ENCODE measurements at places on chromosomes 6 and 20.
A peak's percentile ranks its signal among the peaks of the same experiment; 100 is the strongest.

- no peak for DNase-seq
These were observed 179.6 kb downstream of the TTLL2 start for GRCh38 chr6:167504385-167504961.

DNA sequence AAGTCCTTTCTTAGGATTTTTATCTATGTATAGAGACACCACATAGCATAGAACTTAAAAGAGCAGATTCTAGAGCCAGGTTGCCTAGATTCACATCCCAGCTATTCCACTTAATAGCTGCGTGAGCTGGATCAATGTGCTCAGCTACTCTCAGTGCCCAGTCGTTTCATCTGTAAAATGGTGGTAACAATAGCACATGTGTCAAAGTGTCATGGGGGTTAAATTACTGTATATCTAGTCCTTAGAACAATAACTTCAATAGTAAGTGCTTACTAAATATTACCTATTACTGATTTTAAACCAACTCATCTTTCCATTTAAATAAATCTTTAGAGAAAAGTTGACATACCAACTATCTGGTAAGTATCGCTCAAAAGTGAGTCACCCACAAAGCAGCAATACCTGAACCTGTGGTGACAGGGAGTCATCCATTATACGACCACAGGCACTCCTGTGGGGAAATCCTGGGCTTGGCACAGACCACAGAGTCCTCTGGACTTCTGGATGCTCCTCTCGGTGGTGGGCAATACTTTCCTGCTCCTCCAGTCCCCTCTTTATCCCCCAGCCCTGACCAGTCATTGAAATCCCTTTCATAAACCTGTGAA, 154.8 kb downstream of the PDSS2 start:
- DNase-seq: no peak

- no peak for DNase-seq
These were observed 18.7 kb upstream of the RALGAPB start for GRCh38 chr20:38453941-38454340.

GRCh38 chr6:90121982-90122381, 174.7 kb downstream of the BACH2 start:
- no peak for DNase-seq

GRCh38 chr20:33209789-33210188, 7.4 kb upstream of the BPIFA3 start:
- no peak for DNase-seq

DNA sequence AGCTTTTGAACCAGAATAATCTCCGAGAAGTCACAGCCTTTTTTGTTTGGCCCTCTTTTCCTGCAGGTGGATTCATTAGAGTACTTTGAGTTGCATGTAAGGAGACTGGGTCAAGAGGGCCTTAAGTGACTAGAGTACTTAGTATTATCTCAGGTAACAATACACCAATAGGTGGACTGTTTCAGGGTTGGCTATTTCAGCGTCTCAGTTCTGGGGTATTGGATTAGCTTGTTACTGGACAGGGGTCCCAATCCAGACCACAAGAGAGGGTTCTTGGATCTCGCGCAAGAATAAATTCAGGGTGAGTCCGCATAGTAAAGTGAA, 47.3 kb upstream of the SLC9A8 start:
- DNase-seq: no peak

DNA sequence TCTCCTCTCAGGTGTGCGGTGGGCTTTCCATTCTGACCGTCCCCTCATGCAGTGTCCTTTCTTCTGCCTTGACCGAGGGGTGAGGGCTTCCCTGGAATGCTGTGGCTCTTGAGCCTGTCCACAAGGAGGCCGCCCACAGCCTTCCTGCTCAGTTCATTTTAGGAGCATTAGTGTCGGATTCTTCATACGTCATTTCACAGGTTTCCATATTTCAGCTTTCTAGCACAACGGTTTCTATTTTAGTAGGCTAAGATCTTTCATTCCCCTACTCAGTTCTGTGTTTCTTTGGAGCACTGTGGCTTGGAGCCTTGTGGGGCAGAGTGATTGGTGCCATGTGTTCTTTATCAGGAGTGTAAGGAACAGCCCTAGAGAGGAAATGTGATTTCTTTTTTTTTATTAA, 5.5 kb downstream of the PPP1R3G start:
- DNase-seq: no peak

- no peak for DNase-seq
These were observed 12.9 kb downstream of the KCNG1 start for GRCh38 chr20:51010043-51010365.

DNA sequence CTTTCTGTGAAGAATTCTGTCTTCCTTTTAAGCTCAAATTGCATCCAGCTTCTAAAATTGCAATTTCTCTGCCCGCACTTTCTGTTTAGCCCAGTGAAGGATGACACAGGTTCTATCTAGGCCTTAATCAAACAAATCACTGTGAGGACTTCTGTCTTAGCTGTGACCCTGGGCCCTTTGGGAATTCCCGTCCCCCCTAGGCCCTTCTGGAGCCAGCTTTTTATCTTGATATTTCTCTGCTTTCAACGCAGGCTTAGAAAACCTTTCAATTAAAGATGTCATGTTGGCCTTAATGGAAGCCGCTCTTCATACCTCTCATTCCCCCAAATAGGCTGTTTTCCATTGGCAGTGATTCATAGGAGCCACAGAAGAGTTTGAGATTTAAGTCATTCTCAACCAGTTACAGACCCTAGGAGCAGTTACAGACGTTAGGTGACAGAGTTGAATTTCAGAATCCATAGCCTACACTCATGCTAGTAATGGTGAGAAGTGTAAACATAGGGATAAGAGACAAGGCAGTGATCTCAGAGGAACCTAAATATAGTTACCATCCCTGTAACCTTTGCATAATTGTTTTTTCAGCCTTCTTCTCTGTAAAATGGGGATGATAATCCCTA, 74.8 kb upstream of the FLRT3 start:
- DNase-seq: no peak

- no peak for DNase-seq
These were observed 183.0 kb downstream of the THBS2 start for GRCh38 chr6:169070506-169071176.

- peak; percentile 99 for DNase-seq
These were observed at the start of gene TBCC for GRCh38 chr6:42745640-42746462. Gene TBCC (minus strand): TSS chr6:42746103. CDS start chr6:42746073, 30 bp downstream.

GRCh38 chr6:142902636-142903053, 42.3 kb downstream of the HIVEP2 start:
- DNase-seq: no peak

DNA sequence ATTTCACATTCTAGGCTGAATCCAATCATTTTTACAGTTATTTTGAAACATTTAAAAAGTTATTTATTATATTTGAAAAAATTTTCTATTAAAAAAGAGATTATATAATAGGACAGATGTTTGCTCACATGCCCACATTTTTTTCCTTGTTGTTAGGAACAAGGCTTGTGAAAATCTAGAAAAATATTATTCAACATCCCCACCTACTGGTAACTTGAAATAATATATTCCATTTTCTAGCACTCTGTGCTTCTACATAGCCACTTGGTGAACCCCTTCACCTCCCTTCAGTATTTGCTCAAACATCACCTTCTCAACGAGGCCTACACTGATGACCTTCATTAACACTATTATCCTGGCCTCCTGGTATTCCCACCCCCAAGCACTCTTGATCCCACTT, 18.3 kb upstream of the GPRC6A start:
- no peak for DNase-seq

DNA sequence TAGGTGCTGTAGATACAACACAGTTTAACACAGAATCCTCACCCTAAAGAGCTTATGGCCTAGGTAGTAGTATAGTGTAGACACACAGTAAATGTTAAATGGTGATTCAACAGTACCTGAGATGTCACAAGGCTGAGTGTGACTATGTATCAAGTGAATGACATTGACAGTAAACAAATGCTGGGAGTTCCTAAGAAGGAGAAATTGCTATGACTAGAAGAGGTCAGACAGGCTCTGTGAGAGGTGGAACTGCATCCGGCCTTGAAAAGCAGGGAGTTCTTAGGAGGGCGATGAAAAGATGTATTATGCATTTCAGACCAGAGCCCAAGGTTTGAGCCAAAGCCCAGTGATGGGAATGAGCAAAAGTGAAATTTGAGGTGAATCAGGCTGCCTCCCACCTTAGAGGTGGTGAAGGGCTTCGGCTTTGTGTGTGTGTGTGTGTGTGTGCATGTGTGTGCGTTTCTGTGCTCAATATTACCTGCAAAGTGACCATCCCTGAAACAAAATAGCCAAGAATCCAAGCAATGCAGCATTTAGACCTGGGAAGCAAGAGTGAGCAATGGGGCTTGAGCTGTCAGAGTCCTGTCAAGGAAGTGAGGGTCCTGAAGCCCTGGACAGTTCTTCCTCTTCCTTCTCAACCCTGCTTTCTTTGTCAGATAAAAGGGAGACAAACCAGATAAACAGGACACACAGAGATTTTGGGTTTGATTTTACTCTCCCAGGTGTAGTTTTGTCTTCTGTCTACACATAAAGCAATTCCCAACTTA, 32.3 kb upstream of the CITED2 start:
- no peak for DNase-seq

GRCh38 chr20:1330075-1330830, 1.3 kb upstream of the SDCBP2 start:
- no peak for DNase-seq

DNA sequence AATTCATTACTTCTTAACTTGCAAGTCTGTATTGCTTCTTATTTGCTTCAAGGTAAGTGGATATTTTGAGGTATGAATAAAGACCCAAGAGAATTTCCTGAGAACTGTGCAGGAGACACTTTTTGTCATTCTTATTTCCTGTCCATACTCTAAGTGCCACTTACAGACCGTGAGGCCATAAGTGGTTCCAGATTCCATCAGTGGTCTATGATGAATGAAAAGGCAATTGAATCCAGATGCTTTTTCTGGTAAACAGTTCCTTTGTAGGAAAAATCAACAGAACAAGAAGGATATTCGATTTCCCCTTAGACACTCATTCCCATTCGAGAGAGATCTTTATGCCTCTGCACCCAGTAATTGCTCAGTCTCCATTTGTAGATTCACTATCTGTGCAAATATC, 58.3 kb upstream of the PDE10A start:
- no peak for DNase-seq

- DNase-seq: no peak
These were observed 140.9 kb downstream of the THBS2 start for GRCh38 chr6:169112483-169113320.

DNA sequence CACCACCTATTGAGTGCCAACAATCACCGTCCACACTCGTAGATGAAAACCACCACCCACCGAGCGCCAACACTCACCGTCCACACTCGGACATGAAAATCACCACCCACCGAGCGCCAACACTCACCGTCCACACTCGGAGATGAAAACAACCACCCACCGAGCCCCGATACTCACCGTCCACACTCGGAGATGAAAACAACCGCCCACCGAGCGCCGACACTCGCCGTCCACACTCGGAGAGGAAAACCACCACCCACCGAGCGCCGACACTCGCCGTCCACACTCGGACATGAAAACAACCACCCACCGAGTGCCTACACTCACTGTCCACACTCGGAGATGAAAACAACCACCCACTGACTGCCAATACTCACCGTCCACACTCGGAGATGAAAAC, 129.3 kb downstream of the IRF4 start:
- no peak for DNase-seq

DNA sequence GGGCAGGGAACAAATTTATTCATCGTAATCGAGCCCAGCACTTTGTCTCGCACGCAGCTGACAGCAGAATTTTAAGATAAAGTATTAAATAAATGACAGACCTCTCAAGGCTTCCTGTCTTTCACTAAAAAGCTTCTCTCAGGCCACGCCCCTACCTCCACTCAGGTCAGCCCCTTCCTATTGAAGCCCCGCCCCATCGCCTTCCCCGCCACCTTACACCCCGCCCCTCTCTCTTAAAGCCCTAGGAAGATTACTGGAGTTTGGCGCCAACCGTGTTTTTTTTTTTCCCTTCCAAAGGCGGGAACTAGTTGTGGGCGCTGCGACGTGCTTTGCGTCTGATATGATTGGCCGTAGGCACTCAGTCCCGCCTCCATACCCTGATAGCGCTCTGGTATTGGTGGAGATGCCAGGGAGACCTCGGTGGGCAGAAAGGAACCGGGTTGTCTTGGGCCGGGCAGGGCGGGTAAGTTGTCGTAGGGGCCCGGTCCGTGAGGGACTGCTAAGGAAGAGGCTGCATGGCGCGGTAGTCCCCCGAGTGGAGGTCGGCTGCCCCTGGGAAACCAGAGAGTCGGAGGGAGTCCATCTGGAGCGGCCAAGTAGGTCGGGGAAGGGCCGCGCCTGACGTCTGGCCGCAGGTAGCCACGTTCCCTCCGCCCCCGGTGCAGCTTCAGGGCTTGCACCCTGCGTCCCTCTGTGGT, at the start of gene CASP8AP2:
CASP8AP2 (plus strand) TSS at position 409 of the 698 bp plus-strand sequence.
- DNase-seq: peak; percentile 99

DNA sequence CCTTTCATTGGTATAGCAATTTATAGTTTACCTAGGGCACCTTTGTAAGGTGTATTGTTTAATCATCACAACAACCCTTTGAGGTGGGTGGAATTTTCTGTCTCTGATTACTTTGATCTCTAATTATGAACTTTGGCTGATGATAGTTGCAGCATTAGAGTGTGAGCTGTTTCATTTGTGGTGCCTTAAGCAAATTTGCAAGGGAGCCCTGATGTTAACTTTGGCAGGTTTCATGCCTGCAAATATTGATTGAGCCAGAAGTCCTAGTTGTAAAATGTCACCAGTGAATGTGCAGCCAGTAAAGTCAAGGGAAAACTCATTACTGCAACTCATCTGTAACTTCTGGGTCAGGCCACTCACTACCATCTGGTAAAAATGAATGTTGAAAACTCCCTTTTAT, 29.8 kb downstream of the CTNNBL1 start:
- no peak for DNase-seq

DNA sequence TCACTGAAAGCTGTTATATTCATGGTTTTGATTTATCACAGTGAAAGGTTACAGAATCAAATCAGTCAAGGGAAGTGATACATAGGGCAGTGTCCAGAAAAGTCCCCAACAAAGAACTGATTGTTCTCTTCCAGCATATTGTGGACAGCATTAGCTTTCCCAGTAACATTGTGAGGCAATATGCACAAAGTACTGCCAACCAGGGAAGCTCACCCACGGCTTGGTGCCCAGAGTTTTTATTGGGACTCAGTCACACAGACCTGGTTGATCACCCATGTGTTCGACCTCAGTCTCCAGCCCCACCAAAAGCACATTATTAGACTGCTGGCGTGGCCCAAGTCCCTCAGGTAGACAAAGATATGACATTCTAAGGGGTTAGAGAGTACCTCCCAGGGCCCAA, 76.0 kb downstream of the LCA5 start:
- no peak for DNase-seq

- no peak for DNase-seq
These were observed 8.3 kb downstream of the APOBEC2 start for GRCh38 chr6:41061196-41061726.

DNA sequence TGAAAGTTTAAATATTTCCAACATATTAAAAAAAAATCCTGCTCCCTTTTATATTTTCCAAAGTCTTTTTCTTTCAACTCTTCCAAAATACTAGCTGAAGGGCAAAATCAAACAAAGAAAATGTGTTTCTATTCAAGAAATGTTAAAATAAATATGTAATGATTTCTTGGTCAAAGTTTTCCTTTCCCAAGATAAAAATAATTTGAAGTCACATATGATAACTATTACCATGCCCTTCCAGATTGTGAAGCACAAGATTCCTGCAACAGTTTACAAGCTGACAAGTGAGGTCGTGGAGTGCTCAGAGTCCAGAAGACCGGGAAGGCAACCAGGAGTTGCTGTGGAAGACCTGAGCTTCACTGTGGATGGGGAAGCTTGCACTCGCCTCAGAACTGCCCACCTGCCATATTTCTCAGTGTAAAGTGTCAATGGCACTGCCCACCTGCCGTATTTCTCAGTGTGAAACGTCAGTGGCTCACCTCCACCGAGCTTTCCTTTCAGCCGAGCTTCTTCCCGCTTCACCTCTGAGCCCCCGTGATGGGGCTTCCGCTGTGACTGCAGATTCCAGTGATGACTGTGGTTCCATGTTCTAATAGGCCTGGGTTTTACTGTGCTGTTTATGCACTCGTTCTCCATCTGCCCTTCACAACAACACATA, 160.5 kb downstream of the THBS2 start:
- DNase-seq: no peak
